ENCODE measurements at places on chromosomes 7 and 10.

GRCh38 chr10:131490991-131491594, 179.6 kb upstream of the TCERG1L start:
- DNase-seq: no peak

DNA sequence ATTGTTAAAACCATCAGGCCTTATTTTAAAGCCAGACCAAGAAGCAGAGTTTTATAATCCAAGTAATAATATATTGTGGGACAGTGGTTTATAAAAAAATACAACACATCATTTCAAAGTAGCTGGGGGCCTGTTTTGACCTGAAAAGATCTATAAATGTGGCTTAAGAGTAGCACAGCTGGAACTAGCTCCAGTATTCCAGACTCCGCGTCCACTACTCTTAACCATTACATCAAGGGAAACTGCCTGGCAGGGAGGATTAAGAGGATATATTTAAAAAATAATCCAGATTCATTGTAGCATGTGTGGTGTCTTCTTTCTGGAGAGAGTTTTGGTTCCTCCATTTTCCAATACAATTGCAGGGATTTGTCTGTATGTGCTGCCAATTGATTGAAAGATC, 67.3 kb downstream of the MET start:
- no peak for DNase-seq

DNA sequence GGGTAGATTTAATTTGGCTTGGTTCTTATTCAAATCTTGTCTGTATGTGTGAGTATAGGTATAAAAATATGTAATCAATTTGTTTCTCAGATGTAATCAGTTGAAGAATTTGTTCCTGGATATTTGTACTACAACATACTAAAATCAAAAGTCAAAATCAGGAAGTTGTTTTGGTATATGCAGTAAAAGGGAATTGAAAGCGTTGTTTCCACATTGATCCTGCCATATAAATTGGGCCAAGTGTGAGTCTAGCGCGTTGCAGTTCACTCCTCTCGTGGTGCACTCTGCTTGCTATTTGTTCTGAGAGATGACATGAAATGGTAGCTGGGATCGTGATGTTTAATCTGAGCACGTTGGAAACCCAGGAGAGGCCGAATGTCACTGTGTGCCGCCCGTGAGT, 55.9 kb downstream of the SHH start:
- DNase-seq: no peak

- DNase-seq: no peak
These were observed 8.6 kb upstream of the BET1 start for GRCh38 chr7:94012746-94013145.

- no peak for DNase-seq
These were observed 272.5 kb upstream of the COBL start for GRCh38 chr7:51589111-51589510.

DNA sequence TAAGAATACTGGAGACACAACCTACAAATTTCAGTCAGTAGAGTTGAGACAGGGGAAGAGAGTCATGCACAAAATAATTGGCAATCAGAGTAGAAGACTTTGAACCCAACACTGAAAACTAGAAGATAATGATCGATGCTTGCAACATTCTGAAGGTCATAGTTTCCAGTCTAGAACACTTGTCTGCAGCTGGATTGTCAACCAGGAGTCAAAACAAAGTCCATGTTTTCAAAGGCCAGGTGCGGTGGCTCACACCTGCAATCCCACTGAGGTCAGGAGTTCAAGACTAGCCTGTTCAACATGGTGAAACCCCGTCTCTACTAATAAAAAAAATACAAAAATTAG, 26.8 kb upstream of the SMURF1 start:
- no peak for DNase-seq

Data from stimulated activated CD8-positive, alpha-beta memory T cell treated with anti-CD3 and anti-CD28 coated beads, Interleukin-7, amount 100 ng/mL, for 1 hour (primary cell).